ENCODE measurements at places on chromosomes 2 and 18. TPM values are rescaled to one million over a fixed set of nuclear protein-coding genes. Genes with fewer than 3 reads are reported as not detected.

The UCN gene
- total RNA-seq = 3.6 TPM

The PDCD1 gene
- 0.45 TPM for total RNA-seq

- H3K36me3 ChIP-seq = no peaks in the 10 kb centered on the region
- no peak overlapping the region for H3K4me3 ChIP-seq
- no peak for DNase-seq
- no peak overlapping the region for H3K27ac ChIP-seq
- H3K4me1 ChIP-seq = no peaks in the 10 kb centered on the region
Measured at GRCh38 chr2:72985891-72986683, 68.8 kb downstream of the EMX1 start.

The DRC1 gene
- total RNA-seq = not detected

The NOL4 gene
- not detected for total RNA-seq

- DNase-seq = no peak
- H3K36me3 ChIP-seq = no peaks in the 10 kb centered on the region
- peaks cover 7% of the 10 kb centered on the region for H3K27me3 ChIP-seq
Measured at GRCh38 chr2:120699292-120699691, 36.4 kb upstream of the GLI2 start.

The LHCGR gene
- not detected for total RNA-seq

The FBXO36 gene
- total RNA-seq = 1.8 TPM

- H3K27me3 ChIP-seq = no peaks in the 10 kb centered on the region
- no peak overlapping the region for H3K27ac ChIP-seq
- no peak for DNase-seq
- peaks cover 2% of the 10 kb centered on the region for H3K36me3 ChIP-seq
- no peaks in the 10 kb centered on the region for H3K4me1 ChIP-seq
- H3K4me3 ChIP-seq = no peak overlapping the region
Measured at GRCh38 chr2:179936654-179937053, 70.4 kb downstream of the CWC22 start.

The MC2R gene
- not detected for total RNA-seq

DNA sequence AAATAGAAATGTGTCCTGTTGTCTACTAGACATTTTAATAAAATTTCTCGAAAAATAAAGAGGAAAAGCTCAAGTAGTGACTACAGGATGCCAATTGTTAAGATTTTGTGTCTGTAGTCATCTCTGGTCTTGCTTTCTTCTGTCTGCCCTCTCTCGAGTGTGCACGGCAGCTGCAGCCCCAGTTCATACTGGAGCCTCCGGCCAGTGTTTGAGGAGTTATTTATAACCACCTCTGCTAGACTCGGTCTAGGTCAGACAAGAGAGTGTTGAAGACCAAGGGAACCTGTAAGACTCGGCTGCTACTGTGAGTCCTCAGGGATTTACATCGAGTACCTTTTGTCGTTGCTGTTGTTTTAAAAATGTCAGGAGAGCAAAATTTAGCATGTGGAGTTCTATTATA, 810.1 kb upstream of the POU3F3 start:
- no peak overlapping the region for H3K4me3 ChIP-seq
- H3K4me1 ChIP-seq = no peaks in the 10 kb centered on the region
- DNase-seq = no peak
- H3K27ac ChIP-seq = no peak overlapping the region
- H3K27me3 ChIP-seq = no peaks in the 10 kb centered on the region

GRCh38 chr18:71209944-71210343, 921.1 kb downstream of the SOCS6 start:
- H3K27ac ChIP-seq = no peak overlapping the region
- no peaks in the 10 kb centered on the region for H3K27me3 ChIP-seq
- H3K4me3 ChIP-seq = no peak overlapping the region
- H3K36me3 ChIP-seq = no peaks in the 10 kb centered on the region
- no peak for DNase-seq

Measured in natural killer cell (primary cell).